SW 1271 (cell line): ENCODE measurements at places on chromosomes 1 and 21.

DNA sequence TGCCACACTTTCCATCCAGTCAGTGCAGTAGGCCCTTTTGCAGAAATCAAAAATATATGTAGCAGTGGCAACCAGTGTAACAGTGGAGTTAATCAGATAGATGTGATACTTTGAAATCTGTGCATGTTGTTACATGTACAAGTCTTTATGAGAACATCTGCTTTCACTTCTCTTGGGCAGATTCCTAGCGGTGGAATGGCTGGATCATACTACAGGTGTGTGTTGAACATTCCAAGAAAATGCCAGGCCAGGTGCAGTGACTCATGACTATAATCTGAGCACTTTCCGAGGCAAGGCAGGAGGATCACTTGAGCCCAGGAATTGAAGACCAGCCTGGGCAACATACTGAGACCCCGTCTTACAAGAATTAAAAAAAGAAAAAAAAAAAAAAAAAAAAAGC is 55.3 kb downstream of the GNB1 start:
- DNase-seq, result no peak

DNA sequence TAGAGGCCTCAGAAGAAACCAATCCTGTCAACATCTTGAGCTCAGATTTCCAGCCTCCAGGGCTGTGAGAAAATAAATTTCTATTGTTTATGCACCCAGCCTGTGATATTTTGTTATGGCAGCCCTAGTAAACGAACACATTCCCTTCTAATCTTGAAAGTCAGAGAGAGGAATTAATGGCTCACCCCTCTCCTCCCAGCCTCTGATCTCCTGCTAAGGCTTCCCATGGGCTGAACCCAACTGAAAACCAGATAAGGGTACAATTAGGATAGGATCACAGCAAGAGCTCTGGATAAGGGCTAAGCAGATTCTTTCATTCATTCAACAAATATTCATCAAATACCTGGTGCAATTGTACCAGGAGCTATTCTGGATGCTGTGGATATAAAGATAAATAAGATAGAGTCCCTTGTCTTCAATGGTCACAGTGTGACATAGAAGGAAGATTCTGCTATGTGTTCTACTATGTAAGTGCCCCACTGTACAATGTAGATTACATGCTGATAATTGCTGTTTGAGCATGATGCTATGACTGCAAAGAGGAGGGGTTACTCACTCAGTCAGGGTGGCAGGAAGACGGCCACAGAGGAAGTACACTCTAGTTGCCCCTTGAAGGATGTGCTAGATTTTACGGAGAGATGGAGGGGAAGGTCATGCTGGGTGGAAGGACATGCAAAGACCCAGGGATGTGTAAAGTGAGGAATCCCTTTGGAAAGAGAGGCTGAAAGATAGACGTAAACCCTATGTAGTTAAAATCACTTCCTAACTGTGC is 203.3 kb upstream of the JUN start:
- no peak for DNase-seq

GRCh38 chr1:61079898-61080336 is 2.4 kb upstream of the NFIA start:
- DNase-seq, result no peak

DNA sequence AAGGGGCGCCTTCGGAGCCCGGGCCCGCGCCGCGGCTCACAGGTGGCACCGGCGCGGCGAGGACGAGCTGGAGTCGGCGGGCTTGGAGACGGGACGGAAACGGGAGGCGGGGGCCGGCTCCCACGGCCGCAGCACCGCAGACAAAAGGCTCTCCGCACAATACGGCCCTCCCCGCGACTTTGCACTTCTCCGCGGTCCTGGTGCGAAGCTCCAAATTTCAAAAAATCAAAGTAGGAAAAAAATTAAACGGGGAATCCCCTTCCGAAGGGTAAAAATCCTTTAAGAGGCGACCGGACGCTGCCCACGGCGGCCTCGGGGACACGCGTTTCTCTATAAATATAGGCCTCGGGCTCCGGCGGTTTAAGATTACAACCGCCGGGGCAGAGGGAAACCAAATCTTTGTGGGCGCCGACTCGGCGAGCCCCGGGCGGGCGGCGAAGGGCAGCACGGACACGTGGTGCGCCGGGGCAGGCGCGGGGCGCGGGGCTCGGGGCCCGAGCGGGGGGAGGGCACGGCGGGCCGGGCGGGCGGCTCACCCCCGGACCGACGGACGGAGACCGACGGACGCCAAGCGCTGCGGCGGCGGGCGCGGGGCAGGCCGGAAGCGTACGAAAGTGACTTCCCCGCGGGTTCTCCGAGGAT is 453 bp downstream of the PABPC4 start:
- no peak for DNase-seq

- DNase-seq, result no peak
These were observed 548.6 kb downstream of the LTN1 start for GRCh38 chr21:28444111-28444510.

GRCh38 chr1:182301467-182302198 is 90.0 kb downstream of the GLUL start:
- DNase-seq, result no peak

GRCh38 chr21:45788637-45789506 is 145.3 kb downstream of the PCBP3 start:
- DNase-seq, result no peak

DNA sequence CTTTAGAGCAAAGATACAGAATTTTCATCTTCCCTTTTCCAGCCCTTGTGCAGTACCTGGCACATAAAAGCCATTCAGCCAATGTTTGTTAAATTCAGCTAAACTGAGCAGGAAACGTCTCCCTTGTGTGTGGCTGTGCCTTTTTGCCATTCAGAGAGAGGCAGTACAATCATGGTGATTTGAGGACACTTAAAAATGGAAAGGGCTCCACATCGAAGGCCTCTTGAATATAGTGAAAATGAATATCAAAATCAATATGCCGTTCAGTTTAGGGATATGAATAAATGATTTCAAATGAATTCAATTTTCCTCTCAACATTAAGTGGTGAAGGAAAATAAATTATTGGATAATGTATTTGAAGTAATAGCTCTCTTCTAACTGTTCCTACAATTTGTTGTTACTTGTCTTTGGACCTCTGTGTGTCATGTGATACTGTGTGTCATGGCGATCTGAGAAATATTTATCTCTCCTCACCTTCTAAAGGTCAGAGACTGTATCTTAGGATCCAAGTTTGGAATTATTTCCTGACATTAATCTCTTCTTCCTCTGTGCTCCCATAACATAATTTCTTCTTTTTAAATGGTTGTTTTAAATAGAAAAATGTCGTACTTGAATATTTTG is 355.6 kb upstream of the ST6GALNAC5 start:
- no peak for DNase-seq

DNA sequence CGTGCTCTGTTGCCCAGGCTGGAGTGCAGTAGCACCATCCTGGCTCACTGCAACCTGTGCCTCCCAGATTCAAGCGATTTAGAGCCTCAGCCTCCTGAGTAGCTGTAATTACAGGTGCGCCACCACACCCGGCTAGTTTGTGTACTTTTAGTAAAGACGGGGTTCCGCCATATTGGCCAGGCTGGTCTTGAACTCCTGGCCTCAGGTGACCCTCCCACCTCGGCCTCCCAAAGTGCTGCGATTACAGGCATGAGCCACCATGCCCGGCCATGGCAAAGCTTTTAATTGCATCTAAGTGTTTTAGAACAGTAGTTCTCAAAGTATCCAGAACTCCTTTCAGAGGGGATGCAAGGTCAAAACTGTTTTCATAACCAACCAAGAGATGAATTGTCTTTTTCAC is 25.1 kb upstream of the IFNGR2 start:
- no peak for DNase-seq
